ENCODE measurements at places on chromosomes 16 and 17.

DNA sequence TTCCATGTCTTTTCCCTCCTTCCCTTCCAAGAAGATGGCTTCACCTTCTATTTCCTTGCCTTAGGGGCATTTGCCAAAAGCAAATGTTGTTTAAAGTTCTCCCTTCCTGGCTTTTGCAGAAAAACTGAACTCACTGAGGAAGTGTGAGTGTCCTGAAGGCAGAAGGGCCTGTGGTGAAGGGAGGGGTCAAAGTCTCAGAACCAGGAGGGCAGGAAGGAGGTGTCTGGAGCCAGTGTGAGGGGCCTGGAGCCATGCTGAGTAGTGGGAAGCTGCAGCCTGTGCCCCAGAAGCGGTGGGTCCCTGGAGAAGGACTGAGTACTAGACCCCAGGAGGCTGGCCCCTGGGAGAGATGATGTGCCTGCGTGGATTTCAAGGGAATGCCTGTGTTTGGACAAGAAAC lies 23.8 kb upstream of the SUPT4H1 start:
- no peak for DNase-seq

DNA sequence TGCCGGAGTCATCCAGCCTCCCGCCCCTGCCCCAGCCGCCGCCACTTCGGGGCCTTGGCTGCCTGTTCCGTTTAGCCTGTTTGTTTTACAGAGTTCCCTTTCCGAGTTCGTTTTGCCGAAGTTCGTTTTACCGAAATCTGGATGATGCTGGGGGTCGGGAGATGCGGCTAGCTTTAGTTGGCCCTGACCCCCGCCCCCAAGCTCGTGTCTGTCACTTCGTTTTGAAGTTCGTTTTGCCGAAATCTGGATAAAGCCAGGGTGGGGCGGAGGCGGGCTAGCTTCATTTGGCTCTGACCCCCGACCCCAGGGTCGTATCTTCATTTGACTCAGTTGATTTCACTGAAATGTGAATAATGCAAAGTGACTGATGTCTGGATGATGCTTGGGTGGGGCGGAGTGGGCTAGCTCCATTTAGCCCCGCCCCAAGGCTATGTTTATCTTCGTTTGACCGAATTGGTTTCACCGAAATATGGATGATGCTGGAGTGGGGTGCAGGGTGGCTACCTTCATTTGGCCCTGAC lies 591 bp downstream of the PSMD7 start:
- DNase-seq = no peak

GRCh38 chr17:62653826-62654761 lies 26.6 kb downstream of the MRC2 start:
- no peak for DNase-seq

- no peak for DNase-seq
Measured at GRCh38 chr16:86297391-86297790, 212.9 kb upstream of the FOXF1 start.

- no peak for DNase-seq
Measured at GRCh38 chr17:18161207-18162145, 22.2 kb upstream of the ALKBH5 start.

DNA sequence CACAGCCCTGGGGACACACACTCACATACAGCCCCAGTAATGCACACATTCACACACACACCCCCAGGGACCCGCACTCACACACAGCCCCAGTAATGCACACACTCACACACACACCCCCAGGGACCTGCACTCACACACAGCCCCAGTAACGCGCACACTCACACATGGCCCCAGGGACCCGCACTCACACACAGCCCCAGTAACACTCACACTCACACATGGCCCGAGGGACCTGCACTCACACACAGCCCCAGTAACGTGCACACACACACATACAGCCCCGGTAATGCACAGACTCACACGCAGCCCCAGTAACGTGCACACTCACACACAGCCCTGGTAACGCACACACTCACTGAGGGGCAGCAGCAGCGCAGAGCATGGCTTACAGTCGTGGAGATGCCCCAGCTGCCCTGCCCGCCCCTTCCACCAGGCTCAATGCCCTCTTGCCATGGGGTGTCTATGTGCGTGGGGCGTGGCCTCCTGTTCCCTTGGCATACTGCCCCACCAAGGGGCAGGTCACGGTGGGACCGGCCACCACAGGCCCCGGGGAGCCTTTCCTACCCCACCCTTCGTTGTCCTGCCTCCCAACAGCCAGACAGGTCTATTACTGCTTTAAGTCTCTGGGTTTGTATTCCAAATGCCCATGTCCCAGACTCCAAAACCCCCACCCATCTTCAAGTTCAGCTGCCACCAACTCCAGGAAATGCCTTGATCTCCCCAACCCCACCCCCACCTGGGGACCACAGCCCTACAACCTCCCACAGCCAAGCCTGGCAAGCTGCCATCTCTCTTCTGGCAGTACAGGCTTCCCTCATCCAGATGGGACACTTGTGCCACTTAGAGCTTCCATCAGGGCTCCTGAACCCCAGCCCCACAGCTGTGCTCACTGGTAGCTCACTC lies 2.7 kb downstream of the CCDC102A start:
- no peak for DNase-seq

DNA sequence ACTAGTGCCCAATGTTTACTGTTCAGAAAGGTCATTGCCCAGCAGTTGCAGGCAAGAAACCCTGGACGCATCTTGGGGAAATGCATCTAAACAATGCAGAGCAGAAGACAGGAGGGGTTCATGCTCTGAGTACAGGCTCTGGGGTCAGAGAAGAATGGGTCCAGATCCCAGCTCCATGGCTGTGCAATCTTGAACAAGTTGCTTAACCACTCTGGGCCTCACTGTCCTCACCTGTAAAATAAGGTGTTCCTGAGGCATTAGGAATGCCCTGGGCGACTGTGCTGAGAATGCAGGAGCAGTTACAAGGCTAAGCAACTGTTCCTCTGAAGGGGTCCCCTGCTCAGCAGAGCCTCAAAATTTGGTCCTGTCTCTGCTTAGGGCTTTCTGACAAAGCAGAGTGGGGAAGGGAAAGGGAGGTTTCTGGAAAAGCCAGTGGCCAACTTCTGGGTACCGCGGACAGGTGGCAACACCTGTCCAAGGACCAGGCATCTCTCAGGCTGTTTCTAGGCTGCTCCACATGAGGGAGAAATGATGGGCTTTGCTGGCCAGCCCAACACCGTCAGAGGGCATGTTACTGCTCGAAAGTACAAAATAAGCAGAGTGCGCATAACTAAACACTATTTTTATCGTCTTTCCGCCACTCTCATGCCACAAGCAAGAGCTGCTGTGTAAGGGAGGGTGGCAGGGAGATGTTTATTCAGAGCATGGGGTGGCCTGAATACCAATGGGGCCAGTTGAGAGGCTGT lies 176.8 kb downstream of the XYLT1 start:
- DNase-seq = no peak

DNA sequence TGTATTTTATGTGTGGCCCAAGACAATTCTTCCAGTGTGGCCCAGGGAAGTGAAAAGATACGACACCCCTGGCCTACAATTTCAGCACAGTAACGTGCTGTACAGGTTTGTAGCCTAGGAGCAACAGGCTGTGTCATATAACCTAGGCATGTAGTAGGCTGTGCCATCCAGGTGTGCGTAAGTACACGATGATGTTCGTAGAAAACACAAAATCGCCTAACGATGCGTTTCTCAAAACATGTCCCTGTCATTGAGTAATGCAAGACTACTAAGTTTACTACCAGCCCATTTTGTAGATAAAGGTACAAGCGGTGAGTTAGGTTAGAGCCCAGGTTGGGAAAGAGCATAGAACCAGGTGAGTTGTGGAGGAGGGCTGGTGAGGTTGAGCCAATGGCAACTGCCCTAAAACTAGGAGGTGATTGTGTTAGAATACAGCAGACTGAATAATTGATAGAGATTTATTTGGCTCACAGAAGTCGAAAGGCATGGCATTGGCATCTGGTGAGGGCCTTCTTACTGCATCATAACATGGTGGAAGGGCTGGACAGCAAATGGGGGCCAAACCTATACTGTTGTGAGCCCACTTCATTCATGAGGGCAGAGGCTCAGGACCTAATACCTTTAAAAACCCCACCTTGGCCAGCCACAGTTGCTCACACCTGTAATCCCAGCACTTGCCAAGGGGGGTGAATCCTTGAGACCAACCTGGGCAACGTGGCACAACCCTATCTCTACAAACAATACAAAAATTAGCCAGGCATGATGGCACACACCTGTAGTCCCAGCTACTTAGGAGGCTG lies 4.2 kb downstream of the EIF1 start:
- DNase-seq = no peak

DNA sequence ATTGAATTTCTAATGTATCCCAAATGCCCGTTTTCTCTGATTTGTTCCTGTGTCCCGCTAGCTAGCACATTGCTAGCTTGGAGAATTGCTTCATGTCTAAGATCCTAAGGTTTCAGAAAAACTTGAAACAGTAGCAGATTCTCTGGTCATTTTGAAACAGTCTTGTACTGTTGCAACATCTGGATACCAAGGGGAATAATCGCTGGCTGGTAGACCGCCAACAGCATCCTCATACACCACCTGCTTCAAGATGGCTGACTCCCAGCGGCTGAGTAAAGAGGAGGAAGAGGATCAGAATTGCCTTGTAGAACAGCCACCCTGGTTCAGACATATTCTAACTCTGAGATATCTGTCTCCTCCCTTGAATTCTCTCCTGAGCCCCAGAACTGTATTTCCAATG lies 226.7 kb upstream of the ELAC2 start:
- DNase-seq = no peak

GRCh38 chr16:53542283-53542682 lies 39.3 kb upstream of the AKTIP start:
- DNase-seq = no peak

- peak; percentile 78 for DNase-seq
Measured at GRCh38 chr16:53052519-53053501, at the start of gene CHD9NB. CHD9NB (minus strand) TSS chr16:53052897; CDS start chr16:53044158, 8,739 bp downstream.

DNA sequence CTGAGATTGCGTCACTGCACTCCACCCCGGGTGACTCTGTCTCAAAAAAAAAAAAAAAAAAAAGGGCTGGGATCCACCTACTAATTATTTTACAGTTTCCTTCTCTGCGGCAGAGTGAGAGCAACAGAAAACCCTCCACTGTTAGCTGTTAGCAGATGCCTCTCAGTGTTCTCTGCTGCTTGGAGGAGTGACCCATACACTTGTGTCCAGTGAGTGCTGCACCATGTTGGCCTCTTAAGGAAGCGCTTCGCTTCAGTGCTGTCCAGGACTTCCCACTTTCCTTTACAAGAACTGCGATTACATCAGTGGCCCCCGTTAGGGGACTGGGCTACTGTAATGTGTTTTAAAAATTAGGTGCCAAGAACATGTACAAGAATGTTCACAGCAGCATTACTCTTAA lies 18.4 kb upstream of the CLEC18B start:
- DNase-seq = peak; percentile 52

- DNase-seq = no peak
Measured at GRCh38 chr17:36837195-36837938, 99.9 kb upstream of the LHX1 start.

GRCh38 chr16:2596747-2597559 lies 59.1 kb downstream of the PDPK1 start:
- DNase-seq = no peak
